ENCODE measurements at places on chromosomes 12 and 14.
A peak's percentile ranks its signal among the peaks of the same experiment; 100 is the strongest.

- no peak for DNase-seq
These were observed 56.8 kb upstream of the CHST11 start for GRCh38 chr12:104399740-104400612.

DNA sequence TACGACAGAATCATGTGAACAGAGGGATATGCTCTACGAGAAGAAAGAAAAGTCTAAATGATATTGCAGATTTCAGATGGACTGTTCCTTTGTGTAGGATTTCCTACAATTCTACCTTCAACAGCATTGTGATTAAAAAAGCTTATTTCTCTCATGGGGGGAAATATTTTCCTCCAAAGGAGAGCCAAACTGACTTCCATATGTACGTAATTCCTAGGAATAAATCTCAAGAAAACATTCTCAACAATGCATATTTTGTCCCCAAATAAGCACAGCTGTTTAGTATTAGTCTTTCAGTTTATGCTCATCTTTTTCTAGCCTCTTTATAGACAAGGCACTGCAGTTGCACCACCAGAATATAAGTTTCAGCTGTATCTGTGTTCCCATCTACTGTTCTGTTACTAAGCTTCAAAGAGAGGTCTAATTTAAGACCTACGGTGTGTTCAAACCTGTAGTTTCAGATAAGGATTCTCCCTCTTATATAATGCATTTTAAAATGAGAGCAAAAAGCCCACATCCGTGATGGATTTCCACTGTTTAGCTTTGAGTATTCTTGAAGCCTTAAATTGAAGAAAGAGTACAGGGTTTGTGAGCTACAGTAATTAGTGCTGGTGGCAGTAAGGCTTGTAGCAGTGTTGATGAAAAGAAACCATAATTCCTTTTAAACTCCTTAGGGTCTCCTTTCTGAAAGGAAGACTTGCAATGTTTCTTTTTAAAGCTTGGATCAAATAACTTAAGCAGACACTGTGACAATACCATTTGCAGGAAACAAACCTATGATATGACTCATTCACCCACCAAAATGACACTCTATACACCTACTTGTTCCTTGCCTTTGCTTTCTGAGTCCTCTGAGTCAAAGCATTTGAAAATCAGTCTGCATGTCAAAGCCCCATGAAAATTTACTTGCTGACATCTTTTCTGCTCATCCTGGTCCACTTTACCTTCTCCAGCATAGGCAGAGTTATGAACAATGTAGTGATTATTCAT, 754.1 kb downstream of the NOVA1 start:
- no peak for DNase-seq

DNA sequence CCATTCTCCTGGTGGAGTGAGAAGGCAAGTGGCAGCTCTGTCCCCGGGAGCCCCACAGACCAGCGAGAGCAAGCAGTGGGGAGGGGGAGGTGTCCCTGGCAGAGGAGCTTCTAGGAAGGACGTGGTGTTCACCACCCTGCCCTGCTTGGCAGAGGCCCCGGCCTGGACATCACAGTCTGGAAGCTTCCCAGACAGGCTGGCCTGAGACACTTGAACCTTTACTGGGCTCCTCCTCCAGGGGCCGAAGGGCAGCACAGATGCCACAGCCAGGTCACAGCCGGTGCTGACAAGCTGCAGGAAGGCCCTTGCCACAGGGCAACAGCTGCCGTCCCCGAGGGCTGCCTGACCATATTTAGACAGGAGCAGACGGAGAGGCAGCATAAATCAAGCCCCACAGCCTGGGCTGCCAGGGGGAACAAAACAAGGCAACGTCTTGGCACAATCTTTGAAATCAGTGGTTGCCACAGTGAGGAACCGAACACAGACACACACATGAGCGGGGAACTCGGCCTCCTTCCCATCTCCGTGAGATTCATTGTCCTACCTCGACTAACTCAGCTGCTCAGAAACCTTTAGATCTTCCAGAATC, 28.5 kb downstream of the PRIMA1 start:
- DNase-seq, result peak; percentile 31

- no peak for DNase-seq
These were observed 51.7 kb downstream of the BEGAIN start for GRCh38 chr14:100535287-100536120.

GRCh38 chr12:89348894-89349699, 3.2 kb downstream of the DUSP6 start:
- DNase-seq, result no peak

GRCh38 chr12:27965966-27966365, 6.6 kb downstream of the PTHLH start:
- no peak for DNase-seq

DNA sequence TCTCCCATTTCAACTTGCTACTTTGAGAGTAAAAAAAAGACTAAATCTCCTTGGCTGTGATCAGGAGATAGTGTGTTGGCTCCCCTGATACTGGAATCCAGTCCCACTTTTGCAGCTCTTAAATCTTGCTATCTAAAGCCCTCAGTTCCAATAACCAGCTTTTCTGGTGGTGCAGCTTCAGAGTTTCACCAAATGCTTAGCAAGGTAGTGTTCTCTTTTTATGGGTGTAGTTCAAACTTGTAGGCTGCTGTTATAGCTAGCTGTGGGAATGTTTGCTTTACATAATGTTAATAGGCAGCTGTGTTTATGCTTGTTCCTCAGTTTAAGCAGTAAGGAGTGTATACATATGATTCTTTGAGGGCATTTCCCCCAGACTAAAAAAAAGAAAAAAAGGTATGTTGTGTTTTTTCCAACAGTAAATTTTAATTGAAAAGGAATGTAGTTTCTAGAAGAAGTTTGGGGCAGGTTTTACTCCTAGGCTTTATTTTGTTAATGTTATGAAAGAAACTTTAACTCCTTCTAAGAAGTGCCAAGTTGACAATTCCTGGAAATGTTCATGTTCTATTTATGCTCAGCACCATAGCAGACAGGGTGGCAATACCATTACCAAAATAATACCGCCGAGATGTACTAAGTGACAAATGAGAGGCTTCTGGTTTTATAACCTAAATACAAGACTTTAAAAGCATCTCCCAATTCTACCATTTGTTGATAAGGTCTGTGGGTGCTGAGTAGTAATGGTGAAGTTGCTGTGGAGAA, 12.1 kb downstream of the CRADD start:
- no peak for DNase-seq

DNA sequence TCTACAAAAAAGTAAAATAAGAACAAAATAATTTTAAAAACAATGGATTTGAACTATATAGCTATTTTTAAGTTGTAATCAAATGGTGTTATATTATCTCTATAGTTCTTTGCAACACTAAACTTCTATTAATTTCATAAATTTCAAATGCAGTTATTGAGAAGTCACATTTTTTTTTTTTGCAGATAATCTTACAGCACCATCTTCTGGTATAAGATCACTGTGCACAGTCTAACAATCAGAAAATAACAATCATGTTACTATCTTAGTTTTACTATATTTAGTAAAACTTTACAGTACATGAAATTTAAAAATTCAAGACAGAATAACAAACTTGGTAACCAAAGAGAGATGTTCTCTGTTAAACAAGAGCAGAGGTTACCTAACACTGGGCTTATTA, 40.6 kb downstream of the GXYLT1 start:
- DNase-seq, result no peak

DNA sequence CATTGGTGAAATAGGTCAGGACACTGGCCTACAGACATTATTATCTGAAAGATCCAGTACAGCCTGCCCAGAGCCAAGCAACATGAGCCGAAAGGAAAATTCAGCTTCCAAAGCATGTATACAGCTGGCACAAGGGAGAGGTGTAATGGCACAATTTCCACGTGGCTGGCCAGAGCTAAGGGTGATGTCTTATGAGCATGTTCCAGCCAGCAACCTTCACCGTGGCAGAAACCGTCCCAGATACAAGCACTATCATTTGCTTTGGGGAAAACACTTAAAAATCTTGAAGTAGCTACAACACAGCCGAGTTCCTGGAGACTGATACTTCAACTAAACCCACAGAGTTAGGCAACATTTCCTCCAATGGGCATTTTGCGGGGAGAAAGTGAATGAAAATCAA, 44.5 kb downstream of the CORO1C start:
- DNase-seq, result no peak

- no peak for DNase-seq
These were observed 187.9 kb upstream of the STXBP6 start for GRCh38 chr14:25237845-25238244.

DNA sequence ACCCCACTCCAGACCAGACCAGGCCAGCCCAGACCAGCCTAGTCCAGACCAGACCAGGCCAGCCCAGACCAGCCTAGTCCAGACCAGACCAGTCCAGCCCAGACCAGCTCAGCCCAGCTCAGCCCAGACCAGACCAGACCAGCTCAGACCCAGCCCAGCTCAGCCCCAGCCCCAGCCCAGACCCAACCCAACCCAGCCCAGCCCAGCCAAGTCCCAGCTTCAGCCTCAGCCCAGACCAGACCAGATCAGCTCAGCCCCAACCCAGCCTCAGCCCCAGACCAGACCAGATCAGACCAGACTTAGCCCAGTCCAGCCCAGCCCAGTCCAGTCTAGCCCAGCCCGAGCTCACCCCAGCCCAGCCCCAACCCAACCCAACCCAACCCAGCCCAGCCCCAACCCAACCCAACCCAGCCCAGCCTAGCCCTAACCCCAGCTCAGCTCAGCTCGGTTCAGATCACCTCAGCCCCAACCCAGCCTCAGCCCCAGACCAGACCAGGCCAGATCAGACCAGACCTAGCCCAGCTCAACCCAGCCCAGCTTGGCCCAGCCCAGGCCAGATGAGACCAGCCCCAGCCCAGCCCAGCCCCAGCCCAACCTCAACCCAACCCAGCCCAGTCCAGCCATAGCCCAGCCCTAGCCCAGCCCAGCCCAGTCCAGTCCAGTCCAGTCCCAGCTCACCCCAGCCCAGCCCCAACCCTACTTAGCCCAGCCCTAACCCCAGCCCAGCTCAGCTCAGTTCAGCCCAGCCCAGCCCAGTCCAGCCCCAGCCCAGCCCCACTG, 204.7 kb downstream of the BCL11B start:
- no peak for DNase-seq

GRCh38 chr12:1439687-1440086, 154.7 kb downstream of the FBXL14 start:
- no peak for DNase-seq

- DNase-seq, result no peak
These were observed 71.7 kb downstream of the CCDC92 start for GRCh38 chr12:123900871-123901376.

DNA sequence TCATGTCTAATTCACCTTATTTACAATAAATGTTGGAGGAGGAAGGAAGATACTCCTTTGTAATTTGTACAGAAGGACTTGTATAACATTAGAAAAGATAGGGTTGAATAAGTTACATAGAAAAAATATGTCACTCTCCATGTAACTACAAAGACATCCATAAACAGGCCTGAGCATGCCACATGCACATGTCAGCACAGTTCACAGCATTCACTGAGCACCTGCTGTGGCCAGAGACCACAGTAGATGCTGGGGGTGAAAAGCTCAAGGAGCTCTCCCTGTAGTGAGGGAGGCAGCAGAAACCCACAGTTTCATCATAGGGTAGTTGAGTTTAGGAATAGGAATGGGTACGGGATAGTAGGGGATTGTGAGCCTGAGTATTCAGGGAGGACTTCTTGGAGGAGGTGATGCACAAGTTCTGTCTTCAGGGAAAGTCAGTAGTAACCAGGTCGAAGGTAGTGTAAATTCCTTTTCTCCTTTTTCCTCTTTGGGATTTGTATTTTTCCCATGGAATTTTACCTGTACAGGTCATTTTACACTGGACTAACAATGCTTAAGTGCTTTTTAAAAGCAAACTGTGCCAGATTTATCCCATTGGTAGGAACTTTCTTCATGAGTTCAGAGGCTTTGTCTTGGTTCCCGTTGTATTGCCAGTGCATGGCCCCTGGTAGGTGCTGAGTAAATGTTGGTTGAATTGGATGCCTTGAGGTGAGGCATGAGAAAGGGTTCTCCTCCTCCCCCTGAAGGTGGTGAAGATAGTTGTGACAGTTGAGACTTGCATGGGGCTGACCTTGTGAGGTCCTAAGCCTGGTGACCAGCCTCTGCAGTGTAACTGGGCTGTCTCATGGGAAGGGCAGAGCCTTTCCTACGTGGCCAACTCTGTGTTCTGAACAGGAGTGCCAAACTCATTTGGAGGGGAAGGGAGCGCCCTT, 20.2 kb downstream of the PRKCH start:
- DNase-seq, result no peak

DNA sequence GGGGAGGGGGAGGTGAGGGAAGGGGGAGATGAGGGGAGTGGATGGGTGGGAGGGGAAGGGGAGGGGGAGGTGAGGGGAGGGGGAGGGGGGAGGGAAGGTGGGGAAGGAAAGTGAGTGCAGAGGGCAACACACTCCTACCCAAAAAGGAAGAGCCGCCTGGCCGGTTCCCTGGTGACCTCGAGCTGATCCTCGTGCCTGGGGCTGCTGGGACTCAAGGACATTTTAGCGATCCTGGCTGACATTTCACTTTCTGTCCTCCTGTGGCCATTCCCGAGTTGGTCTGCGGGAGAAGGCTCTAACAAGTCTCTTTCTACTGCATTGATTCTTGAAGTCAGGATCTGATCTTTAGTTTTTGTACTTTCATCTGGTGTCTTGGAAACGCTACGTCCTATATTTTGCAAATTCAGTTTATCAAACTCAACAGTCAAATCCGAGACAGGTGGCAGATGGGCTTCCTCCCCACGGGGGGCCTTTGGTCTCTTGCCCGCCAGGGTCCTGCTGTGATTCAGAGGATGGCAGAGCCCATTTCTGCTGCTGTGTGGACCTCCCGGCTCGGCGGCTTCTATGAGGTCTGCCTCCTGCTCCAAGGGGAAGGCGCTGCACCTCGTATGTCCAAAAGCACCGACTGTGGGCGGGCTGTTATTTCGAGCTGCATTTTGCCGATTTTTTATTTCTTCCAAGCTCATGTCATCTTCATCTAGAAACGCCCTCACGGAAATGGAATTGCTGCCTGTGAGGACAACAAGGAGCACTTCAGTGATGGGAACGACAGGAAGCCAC, 19.1 kb downstream of the PGAM5 start:
- no peak for DNase-seq

- DNase-seq, result no peak
These were observed 251.4 kb upstream of the ATP2B1 start for GRCh38 chr12:89960011-89960507.

- no peak for DNase-seq
These were observed 36.9 kb downstream of the MAPK1IP1L start for GRCh38 chr14:55088356-55088755.

GRCh38 chr12:70196811-70197281, 46.4 kb upstream of the CNOT2 start:
- DNase-seq, result no peak

- no peak for DNase-seq
These were observed 78.2 kb downstream of the PPP2R5C start for GRCh38 chr14:101839661-101840060.

DNA sequence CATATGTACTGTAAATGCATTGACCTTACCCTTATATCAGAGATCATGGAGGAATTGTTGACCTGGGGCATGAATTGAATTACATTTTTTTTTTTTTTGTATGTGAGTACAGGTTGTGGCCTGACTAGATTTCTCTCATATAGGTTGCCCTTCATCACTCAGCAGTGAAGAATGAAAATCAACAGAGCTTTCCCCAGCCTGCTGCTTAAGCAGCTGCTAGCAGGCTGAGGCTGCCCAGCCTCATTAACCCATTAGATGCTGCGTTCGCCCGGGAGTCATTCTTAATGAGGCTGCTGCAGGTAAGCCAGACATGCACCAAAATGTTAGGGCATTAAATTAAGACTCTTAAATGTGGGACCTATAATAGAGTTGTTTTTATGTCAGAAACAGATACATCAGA, 236.0 kb downstream of the ETNK1 start:
- DNase-seq, result no peak

- no peak for DNase-seq
These were observed 14.8 kb downstream of the ZBTB39 start for GRCh38 chr12:56991319-56992246.

GRCh38 chr12:91180582-91181395, 1.8 kb downstream of the DCN start:
- DNase-seq, result no peak

- DNase-seq, result no peak
These were observed 12.3 kb upstream of the PITPNM2 start for GRCh38 chr12:123163227-123163626.
